Gastrocnemius medialis (tissue), 4 donors: ENCODE measurements at places on chromosomes 7 and 10. TPM values are rescaled to one million over a fixed set of nuclear protein-coding genes. Genes with fewer than 3 reads are reported as not detected.

GDF2 gene
- not detected for total RNA-seq

ATAD1 gene
- total RNA-seq: 51.4 TPM

GATA3 gene
- total RNA-seq: 0.60 TPM

PAX4 gene
- total RNA-seq: not detected

CCL26 gene
- not detected for total RNA-seq

TRIM74 gene
- not detected for total RNA-seq

TMEM26 gene
- not detected for total RNA-seq

FAM25A gene
- total RNA-seq: not detected

ZNF485 gene
- total RNA-seq: 3.0 TPM

LIPN gene
- total RNA-seq: not detected

SEMA3D gene
- not detected for total RNA-seq

NRP1 gene
- 29.0 TPM for total RNA-seq

NME8 gene
- not detected for total RNA-seq
